Esophagus muscularis mucosa (tissue), 4 donors: ENCODE measurements at places on chromosomes 4 and X.

GRCh38 chr4:85952528-85952927 is 407.3 kb downstream of the MAPK10 start:
- no peak for DNase-seq

GRCh38 chr4:151165205-151166000 is 66.0 kb downstream of the RPS3A start:
- no peak for DNase-seq

DNA sequence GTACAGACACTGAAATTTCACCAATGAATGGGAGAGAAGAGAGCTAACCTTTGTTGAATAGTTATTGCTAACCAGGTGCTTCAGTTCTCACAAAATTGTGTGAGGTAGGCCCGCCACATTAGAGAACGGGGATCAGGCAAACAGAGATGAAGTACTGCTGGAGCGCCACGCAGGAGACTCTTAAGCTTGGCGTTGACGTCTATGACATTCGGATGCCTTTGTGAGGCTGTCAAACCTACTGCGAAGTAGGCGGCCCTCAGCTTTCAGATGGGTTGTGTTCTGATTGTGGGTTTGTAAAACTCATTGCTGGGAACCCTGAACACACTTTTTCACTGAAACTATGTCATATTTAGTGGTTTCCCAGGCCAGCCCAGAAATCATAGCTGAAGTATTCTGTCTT is 173.6 kb downstream of the CBR4 start:
- no peak for DNase-seq

DNA sequence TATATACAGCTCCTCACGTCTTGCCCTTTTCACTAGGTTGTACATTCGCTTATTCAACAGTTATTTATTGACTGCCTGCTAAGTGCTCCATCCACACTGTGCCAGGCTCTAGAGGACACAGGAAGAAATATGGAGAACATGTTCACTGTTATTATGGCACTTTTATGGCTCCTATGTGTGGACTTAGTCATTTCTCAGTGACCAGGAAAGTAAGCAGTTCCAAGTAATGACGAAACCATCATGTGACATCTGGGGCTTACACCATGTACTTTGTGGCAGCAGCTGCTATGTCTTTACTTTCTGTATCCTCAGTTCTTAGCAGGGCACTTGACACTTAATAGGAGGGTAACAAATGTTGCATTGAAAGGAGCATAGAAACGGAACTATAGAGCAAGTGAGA is 278.0 kb downstream of the ANK2 start:
- no peak for DNase-seq

DNA sequence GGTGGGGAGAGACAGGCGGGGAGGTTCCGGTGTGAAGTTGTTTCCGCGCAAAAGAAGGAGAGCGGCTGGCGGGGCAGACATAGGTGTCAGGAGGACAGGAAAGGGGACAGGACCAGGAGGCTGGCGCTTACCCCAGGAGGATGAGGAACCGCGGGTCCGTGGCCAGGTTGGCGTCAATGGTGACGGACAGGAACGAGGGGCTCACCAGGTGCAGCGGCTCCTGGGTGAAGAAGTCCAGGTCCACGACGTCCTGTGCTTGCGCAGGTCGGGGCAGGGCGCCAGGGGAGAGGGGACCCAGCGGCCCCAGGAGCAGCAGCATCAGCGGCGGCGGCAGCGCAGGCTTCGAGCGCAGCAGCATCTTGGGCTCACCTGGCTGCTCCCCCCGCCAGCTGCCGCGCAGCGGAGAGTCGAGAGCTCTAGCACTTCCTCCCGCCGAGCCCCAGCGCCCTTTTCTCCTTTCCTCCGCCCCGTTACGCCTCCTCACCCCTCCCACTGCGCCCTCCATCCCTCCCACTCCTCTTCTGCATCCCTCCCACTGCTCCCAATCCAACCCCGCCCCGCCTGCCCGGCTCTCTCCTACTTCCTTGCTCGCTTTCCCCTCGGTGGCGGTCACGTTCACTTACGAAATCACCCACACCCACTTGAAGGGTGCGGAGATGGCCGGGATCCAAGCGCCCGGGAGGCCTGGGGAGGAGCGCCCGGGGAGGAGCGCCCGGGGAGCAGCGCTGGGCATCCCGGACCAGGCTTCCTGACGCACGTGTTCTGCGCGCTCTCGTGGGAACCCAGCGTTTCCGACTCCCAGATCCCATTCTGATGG is at the start of gene HPSE:
Gene HPSE, minus strand, starts transcription at position 424 of the 817 bp plus-strand sequence. Its CDS starts 66 bp downstream, at position 358.
- peak; percentile 92 for DNase-seq

DNA sequence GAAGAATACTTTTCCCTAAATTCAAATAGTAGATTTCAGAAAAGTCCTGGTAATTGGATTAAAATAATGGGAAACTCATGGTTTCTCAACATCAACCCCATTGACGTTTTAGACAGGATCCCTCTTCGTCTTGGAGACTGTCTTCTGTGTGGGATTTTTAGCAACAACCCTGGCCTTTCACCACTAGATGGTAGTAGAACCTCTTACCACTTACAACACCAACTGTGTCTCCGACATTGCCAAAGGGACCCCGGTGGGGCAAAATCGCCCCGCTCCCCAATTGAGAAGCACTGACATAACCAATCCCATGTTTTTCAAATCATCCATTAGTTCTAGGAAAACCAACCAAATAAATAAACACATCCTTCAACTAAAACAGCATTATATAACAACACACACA is 16.9 kb upstream of the ANOS1 start:
- no peak for DNase-seq

DNA sequence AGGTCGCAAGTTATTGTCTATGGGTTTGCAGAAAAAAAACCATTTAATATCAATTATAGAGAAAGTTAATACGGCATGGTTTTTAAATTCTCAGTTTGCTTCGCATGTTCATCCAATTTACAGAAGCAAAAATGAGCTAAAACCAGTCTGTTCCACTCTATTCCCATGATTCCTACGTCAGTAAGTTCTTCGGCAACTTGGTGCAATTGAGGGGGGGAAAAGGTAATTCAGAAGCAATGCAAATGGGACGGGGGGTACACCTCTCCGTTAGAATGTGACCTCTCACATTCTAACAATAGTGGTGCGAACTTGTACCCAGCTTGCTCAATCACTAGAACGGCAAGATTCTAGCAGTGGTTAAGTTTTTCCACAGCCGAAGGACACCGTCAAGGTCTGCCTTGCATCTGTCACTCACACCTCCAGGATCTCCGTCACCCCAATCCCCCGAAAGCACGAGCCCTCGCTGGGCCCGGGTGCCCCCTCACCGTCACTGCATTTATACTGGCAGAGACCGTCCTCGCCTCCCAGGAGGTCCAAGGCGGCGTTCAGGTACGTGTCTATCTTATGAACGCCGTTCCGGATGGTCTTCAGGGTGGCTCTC is 653 bp downstream of the PLA2G12A start:
- no peak for DNase-seq

DNA sequence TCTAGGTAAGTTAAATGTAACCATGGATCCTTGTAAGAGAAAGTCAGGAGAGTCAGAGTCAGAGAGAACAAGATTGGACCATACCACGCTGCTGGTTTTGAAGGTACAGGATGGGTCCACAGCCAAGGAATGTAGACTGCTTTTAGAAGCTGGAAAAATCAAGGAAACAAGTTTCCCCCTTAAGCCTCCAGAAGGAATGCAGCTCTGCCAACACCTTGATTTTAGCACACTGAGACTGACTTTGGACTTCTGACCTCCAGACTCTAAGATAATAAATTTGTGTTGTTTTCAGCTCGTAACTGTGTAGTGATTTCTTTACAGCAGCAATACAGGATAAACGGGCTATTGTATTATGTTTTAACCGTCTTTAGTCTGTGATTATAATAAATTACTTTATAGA is 108.0 kb upstream of the USP38 start:
- DNase-seq: no peak

DNA sequence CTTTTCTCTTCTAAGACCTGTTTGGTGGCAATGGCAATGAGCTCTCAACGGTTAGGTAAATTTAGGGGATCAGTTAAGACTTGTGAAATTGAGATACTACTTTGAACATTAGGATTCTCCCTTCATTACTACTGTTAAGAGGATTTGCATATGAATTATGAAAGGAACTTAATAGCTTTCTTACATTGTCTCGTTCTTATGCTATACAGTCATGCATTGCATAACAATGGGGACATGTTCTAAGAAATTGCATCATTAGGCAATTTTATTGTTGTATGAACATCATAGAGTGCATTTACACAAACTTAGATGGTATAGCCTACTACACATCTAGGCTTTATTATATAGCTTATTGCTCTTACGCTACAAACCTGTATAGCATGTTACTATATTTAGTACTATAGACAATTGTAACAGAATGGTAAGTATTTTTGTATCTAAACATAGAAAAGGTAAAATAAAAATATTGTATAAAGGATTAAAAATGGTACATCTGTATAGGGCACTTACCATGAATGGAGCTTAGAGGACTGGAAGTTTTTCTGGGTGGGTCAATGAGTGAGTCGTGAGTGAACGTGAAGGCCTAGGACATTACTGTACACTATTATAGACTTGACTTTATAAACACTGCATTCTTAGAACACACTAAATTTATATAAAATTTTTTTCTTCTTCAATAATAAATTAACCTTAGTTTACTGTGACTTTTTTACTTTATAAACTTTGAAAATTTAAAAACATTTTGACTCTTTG is 62.5 kb downstream of the PAQR3 start:
- no peak for DNase-seq

- no peak for DNase-seq
Observed at GRCh38 chrX:151393514-151393913, 3.5 kb upstream of the VMA21 start.

DNA sequence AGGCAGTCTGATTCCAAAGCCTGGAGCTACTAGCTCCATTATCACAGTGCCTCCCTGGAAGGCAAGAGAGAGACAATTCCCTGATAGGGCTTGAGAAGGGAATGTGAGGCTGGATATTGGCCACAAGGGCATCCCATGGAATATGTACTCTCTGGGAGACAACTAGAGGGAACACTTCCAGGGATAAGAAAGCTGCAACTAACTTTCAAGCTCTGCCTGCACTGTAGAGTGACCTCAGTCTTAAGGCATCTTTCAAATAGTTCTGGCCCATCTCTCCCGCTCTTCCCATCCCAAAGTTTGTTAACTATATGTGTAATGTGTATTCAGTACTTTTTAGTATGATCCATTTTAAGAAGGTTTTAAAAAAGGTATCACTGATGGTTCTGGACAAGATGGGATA is 13.1 kb upstream of the RNF212 start:
- no peak for DNase-seq

DNA sequence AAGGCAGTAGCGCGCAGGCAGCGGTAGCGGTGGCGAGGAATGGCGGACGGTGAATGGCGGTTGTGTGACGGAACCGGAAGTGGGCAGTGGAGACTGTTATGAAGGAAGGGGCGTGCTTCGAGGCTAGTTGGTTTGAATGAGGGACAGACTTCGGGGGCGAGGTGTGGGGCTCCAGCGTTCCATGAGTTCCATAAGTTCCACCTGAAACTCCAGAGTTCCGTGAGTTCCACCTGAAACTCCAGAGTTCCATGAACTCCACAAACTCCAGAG is 70.2 kb downstream of the FAM47C start:
- no peak for DNase-seq

DNA sequence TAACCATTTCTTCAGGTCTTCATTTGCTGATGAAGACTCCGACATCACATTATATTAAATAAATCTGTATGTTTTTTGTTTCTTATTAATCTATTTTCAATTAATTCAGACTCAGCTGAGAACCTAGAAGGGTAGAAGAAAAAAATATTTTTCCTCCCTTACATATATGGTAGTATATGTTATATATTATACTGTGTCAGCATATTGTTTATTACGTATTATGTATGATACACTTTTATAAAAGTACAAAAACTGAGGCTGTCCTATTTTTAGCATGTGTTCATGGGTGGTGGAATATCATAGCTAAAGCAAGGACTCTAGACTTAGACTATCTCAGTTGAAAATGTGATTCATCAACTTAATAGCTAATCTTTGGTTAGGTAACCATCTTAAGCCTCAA is 149.3 kb downstream of the CENPC start:
- DNase-seq: no peak

GRCh38 chrX:153692611-153693156 is 5.0 kb downstream of the SLC6A8 start:
- no peak for DNase-seq

DNA sequence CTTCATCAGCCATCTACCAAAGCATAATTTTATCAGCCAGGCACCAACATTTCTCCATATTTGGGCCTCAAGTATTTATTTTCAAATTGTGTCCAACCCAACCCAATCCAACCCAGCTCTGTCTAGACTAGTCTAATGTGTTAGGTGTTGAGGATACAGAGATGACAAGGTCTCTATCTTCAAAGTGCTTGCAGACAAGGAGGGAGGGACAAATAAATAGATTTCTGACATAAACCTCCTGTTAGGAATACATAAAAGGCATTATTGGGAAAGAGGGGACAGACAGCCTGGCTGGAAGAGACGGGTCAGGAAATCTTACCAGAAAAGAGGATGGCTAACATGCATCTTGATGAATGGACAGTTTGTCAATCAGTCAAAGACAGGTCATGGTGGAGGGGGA is 115.4 kb upstream of the RPS6KA3 start:
- no peak for DNase-seq

DNA sequence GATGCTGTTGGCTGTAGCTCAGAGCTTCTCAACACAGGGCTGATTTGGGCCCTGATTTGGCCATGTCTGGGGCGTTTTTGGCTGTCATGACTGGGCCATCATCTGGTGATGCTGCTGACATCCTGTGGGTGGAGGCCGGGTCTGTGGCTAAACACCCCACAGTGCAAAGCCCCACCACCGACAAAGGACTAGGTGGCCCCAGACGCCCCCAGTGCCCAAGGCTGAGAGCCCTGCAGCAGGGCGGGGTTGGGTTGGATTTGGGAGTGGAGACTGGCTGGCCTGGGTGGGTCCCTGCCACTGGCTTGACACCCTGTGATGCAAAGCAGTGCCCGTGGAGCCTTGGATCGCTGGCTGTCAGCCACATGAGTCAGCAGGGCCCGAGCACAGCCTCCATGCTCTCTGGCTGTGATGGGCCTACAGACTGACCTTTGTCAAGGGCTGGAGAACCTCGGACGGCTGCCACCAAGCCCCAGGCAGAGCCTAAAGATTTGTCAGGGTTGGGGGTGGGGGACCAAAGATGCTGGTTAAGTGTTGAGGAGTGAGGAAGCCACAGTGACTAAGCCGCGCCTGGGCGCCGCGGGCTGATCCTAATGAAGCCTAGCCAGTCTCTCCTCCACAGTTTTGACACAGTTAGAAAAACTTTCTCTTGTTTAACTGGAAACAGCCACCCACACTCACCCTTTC is 28.3 kb downstream of the CYTL1 start:
- DNase-seq: no peak

- DNase-seq: no peak
Observed at GRCh38 chrX:107154787-107155620, 36.4 kb upstream of the RBM41 start.

DNA sequence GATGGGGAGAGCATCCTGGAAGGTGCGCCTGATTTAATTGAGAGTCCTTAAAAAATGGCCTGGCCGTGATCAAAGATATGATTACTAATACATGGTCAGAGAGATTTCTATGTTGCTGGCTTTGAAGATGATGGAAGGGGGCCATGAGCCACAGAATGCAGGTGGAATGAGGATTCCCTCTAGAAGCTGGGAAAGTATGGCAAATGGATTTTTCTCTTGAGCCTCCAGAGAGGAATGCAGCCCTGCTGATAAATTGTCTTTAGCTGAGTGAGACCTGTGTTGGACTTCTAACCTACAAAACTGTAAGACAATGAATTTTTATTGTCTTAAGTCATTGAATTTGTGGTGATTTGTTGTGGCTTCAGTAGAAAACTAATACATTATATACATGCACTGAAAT is 7.7 kb downstream of the NUDT9 start:
- no peak for DNase-seq
